Suprapubic skin (tissue), 4 donors: ENCODE measurements at places on chromosomes 6 and 20.
A peak's percentile ranks its signal among the peaks of the same experiment; 100 is the strongest.

DNA sequence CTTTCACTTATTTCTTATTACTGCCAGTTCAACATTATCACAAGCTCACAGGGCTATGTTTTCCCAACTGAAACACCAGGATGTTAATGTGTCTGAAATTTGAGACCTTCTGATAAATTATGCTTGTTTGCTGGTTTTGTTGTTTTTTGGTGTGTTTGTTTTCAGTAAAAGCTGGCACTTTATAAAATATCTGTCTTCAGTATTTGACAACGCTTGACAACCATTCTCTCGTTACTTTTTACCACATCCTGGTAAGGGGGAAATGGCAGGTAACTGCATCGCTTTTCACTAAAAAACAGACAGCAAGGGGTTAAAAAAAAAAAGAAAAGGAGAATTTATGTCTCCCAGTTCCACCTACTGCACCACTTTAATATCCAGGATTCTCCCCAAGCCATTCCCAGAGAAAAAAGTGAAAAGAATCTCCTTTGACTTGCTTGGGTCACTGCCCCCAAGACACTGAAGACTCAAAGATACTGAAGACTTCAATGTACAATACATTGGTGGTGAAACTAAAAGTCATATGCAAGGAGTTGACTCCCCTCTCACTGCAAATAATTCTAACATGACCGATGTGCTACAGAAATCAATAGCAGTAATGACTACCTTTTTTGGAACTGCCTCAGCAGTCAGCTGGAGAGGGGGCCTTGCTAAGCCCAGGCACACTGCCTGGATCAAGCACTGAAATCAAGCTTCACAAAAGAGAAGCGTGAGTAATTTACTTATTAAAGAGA lies 88.9 kb downstream of the HIVEP2 start:
- no peak for DNase-seq

DNA sequence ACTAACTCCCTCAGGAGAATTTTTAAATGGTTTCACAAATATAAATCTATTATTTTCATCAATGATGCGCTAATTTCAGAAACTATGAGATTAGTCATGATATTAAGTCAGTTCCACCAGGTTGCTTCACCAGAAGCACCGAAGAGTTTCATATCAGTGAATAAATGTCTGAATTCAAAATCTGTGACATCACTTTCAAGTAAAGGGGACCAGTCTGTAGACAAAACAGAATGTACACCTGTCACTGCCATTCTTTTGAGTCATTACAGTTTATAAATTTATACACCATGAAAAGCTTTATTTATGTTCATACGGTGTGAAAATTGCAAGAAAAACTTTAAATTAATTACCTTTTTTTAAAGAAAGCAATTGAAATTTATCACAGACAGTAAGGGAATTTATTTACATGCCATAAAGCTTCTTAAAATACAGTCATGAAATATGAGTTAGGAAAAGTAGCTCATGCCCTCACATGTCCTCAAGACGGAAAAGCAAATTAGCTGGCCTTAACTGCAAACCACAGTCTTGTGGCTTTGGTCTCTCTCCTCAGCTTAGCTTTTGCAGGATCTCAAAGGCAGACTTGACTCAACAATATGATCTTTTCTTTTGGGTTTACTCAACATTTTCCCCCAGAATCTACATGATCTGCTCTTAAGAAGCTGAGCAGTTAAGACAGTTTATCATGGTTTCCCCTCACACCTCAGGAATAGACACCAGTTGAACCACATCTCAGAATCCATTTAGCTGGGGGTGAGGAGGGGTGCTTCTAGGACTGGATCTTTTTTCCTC lies 177.7 kb upstream of the MCHR2 start:
- no peak for DNase-seq

DNA sequence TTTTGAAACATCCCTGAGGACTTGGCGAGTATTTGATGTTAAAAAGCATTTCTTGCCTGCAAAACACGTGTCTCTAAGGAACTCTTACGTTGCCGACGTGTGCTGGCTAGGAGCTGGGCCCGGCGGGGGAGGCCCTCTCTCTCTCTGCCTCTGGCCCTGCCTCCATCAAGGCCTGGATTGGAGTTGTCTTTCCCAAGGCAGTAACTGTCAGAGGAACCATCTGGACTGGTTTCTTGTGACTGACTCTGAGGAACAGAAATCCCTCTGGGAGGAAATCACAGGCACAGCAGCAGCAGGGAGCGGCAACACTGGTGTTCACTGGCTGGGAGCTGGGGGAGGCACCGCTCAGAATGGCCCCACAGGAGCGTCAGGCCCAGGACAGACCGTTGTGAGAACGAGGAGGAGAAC lies 244.2 kb downstream of the NRN1 start:
- DNase-seq, result peak; percentile 35

GRCh38 chr6:56115715-56116114 lies 131.7 kb downstream of the COL21A1 start:
- no peak for DNase-seq

DNA sequence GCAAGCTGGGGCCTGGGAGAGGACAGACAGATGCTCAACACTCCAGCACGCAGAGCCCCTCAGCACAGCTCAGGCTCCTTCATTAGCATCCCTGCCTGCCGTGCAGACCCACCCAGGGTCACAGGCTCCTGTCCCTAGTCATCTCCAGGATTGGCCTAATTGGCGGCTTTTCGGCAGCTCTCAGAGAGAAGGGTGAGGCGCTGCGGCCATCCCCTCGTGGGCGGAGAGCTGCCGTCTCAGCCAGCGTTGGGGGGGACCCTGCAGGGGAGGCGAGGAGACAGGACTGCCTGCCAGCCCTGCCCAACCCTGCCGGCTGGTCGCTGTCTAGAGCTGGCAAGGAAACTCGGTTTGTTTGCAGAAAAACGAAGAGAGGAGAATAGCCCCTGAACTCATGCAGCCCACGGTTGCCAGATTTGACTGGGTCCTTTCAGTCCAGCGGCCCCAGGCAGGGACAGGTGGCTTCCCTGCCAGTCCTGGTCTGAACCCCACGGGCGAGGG lies 26.8 kb downstream of the BHLHE23 start:
- no peak for DNase-seq

DNA sequence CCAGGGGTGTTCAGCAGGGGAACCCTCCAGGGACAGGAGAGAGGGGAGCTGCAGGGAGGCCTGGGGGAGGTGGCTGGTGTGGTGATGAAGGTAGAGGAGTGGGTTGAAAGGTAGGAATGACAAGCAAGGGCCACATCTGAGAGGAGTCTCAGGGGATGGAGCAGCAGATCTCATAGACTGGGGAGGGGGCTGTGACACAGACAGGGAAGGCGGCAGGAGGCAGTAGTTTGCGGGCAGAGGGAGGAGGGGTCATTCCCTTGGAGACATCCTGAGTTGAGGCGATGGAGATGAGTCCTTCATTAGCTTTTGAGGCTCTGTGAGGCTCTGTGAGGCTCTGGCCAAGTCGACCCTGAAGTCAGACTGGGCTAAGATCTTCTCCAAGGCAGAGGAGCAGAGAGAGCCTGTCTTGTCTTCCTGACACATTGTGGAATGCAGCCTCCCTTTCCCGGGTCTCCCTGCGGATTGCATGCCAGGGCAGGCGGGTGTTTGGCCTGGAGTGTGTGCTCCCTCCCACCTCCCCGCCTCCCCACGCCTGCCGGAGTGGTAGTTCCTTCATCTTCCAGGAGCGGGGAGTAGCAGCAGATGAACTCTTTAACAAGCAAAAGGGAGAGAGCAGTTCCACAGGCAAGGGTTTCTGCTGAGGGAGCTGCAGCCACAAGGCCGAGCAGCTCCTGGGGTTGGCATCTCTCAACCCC lies 34.3 kb upstream of the MLN start:
- DNase-seq, result no peak

DNA sequence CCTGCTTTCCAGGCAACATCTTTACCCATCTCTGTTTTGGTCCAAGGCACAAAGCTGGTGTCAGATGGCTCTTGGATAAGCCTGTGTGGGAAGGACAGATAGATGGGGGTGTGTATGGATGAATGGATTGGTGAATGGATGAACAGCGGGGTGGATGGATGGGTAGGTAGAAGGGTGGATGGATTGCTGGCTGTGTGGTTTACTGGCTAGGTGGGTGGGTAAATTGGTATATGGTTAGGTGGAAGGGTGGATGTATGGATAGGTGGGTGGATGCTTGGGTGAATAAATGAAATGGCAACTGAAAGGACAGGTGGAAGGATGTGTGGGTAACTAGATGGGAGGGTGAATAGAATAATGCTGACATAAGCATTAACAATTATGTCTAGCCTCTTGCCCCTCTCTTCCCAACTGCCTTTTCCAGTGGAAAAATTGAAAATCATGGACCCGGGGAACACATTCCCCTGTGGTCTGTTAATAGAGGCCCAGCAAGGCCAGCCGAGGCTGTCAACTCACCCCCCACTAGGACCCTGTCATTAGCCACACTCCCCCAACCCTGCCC lies 43.8 kb upstream of the RSPO4 start:
- DNase-seq, result no peak

DNA sequence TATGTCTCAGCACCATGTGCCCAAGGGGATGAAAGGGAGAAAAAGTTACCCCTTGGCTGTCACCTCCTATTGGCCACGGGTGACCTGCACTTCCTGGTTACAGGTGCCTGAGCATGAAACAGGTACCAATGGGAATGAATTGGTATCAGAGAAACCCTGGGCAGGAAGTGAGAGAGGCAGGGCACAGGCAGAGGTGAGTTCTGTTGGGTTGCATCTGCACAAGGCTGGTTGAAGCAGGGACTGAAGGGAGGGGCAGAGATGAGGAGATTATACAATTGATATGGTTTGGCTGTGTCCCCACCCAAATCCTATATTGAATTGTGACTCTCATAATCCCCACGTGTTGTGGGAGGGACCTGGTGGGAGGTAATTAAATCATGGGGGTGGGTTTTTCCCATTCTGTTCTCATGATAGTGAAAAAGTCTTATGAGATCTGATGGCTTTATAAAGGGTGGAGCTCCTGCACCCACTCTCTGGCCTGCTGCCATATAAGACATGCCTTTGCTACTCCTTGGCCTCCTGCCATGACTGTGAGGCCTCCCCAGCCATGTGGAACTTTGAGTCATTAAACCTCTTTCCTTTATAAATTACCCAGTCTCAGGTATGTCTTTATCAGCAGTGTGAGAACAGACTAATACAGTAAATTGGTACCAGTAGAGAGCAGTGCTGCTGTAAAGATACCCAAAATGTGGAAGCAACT lies 291.8 kb downstream of the LRFN2 start:
- no peak for DNase-seq

GRCh38 chr6:5234874-5235273 lies 25.9 kb downstream of the LYRM4 start:
- DNase-seq, result no peak

DNA sequence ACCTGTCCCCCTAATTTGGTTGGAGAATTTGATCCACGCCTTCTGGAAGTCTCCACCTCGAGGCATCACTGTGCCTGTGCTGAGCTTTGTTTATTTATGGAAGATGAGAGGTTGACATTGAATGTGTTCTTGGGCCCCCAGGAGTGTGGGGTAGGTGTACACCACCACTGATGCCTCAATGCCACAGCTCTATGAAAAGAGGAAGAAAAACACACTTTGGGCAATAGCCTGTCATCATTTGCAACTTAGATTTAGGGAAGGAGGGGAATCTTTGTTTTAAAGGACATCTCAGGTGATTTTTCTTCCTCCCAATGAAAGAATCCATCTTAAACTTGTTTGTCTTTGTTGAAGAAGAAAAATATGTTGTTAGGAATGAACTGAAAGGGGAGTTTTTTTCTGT lies 42.6 kb downstream of the TBC1D7 start:
- no peak for DNase-seq

- DNase-seq, result no peak
These were observed 31.9 kb upstream of the TAB2 start for GRCh38 chr6:149285626-149286025.

- DNase-seq, result no peak
These were observed 111.0 kb downstream of the GJA10 start for GRCh38 chr6:90005048-90005827.

DNA sequence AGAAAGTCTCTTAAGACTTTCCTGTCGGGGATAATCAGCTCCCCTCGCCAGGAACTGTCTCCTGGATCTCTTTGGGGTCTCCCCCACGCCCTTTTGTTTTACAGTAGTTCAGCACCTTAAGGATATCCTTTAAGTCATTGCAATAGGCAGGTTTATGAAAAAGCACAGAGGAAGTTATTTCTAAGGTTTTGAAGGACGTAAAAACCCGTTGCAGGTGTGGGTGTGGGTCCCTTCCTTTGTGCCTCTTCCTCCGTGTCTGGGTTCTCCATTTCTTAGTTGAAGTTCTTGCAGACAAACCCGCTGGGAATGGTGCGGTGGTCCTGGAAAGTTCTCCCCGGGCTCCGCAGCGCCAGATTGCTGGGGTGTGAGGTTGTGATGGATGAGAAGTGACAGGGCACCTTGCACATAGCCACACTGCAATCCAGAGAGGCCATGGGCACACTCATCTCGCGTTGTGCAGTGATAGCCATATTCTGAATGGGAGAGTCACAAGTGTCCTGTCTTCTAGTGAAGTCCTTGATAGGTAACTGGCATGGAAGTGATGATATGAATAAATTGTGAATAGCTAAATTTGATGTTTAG lies 65.2 kb downstream of the GTF2H5 start:
- DNase-seq, result no peak

DNA sequence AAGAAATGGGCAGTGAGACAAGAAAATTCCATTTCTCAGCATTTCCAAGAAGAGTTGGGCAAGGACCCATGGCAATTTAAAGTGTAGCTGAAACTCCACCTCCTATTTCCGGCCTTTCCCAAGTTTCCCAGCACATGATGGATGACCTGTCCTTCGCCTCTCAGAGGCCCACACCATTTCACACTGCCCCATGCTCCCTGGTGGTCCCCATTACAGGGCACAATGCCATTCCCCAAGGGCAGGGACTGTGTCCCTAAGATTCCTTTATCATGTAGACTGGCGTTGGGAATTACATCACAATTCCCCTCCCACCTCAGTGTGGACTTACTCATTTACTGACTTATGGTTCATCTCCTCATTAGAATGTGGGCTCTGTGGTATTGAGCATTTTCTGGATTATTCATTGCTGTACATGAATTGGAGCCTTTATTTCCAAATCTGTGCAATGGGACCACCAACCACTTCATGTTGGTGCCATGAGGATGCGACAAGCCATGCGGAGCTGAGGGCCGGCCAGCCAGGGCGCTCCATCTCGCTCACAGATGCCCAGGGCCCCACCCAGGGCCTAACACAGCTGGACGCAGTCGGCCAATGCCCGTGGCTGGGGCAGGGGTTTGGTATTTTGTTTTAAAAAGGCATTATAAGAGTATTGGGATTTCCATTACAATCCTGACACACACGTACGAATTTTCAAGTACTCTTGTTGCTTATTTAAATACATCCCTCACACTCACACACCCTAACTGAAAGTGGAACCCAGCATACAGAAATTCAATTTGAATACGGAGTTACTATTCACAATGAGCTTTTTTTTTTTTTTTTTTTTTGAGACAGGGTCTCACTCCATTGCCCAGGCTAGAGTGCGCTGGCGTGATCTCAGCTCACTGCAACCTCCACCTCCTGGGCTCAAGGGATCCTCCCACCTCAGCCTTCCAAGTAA lies 5.4 kb downstream of the ACSS1 start:
- DNase-seq, result peak; percentile 75

DNA sequence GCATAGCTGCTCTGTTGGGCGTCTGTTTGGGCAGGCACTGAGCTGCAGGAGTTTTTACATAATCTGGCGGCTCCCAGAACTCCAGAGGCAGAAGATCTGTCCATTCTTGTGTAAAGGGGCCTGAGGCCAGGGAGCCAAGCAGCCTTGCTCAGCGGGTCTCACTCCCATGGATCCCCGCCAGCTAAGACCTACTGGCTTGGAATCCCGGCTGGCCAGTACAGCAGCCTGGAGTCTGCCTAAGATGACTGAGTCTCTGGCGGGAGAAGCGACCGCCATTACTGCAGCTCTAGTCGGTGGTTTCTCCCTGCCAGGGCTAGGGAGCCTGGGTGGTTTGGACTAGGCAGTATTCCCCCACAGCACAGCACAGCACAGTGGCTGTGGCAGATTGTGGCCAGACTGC lies 268.4 kb upstream of the SYNCRIP start:
- no peak for DNase-seq

GRCh38 chr6:104591573-104592334 lies 268.0 kb downstream of the HACE1 start:
- no peak for DNase-seq
